ENCODE measurements at places on chromosomes 7 and 10.

GRCh38 chr10:109245821-109246220, 677.5 kb downstream of the XPNPEP1 start:
- DNase-seq, result no peak

DNA sequence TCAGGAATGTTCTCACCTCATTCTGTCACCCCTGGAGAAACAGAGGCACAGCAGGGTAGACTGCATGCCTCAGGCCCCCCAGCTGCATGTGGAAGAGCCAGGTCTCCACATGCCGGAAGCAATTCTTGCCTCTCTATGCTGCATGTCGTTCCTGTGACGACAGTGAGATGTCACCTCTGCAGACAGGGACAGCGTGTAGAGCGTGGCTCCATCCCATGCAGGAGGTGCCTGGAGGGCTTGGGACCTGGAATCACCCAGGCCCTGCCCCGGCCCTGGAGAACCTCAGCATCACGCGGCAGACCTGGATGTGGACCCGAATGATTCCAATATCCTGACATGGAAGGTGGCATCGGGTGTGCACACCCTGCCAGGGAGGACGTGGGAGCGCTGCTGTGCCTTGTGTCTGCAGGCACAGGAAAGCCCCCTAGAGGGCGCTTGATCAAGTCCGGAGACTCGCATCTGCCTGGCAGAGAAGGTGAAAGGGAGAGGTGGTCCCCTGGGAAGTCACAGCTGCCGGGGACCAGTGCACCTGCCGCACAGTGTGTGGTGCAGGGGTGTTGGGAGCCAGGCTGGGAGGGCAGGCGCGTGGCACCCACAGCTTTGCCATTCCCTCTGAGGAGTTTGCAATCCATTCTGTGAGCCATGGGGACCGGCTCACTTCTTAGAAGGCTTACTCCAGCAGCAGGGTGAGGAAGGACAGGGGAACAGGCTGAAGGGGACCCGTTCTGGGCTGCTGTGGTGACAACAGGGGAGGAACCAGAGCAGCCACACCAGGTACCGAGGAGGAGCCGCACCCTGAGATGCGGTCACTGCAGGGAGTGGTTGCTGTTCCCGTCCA, 45.3 kb upstream of the EN2 start:
- DNase-seq, result peak; percentile 28

DNA sequence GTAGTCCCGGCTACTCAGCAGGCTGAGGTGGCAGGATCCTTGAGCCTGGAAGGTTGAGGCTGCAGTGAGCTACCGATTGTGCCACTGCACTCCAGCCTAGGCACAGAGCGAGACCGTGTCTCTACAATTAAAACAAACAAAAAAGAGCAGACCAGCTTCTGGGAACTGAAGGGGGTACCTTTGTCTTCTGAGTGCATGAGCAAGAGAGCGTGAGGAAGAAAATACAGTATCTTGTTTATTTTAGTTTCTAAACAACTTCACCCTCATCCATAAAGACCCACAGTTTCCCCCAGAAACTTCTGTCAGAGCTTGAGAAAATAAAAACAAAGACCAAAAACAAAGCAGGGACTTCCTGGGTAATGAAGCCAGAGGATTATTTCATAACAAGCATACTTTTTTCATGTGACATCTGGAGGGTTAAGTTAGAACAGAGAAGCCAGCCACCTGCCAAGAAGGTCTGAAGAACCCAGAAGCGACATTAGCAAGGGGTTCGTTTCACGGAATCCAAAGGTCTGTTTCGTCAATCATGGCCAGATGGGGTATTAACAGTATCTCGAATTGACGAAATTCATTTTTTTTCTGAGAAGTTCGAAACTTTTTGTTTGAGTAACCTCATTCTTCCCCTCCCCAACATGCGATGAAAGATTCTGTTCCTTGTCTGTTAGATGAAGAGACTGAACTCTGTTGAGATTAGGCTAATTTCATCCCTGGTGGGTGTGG, 10.2 kb upstream of the IL2RA start:
- no peak for DNase-seq

DNA sequence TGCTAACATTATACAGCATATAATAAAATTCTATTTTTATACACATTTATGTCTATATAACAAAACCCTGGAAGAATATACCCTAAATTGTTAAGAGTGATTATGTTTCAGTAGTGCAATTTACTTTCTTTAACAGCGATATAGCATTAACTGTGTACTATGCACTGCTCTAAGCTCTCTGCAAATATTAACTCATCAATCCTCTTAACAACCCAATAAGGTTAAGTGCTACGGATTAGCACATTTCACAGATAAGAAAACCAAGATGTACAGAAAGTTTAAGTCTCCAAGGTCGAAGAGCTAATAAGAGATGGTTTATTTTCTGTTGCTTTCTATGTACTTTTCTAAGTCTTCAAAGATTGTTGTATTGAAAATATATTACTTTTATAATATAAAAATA, 95.8 kb downstream of the SEMA3C start:
- no peak for DNase-seq

- DNase-seq, result no peak
These were observed 104.1 kb upstream of the RHEB start for GRCh38 chr7:151623766-151624165.

GRCh38 chr7:36266683-36267082, 113.6 kb downstream of the EEPD1 start:
- no peak for DNase-seq

GRCh38 chr10:64528294-64529002, 1007.2 kb downstream of the REEP3 start:
- no peak for DNase-seq

- no peak for DNase-seq
These were observed 17.8 kb downstream of the YKT6 start for GRCh38 chr7:44218418-44219201.

- DNase-seq, result peak; percentile 92
These were observed 68.5 kb downstream of the MAP3K8 start for GRCh38 chr10:30502266-30503060.

DNA sequence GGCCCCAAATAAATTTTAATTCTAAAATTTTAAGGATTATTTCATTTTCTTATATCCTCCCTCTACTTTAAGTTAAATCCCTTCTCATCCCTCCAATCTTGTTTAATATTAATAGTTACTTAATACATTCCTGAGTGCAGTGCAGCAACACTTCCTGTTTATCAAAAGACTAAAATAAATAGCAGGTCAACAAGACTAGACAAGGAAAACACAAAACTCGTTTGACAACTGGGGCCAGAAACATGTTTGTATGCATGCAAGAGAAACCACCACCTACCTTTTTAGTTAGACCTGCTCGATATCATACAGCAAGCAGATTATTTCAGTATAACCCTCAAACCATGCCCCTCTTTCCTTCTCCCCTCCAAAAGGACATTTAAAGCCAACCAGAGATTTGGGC, 95.8 kb downstream of the PARD3 start:
- no peak for DNase-seq

- no peak for DNase-seq
These were observed 190.1 kb upstream of the AGR3 start for GRCh38 chr7:17071866-17072265.

- no peak for DNase-seq
These were observed 74.9 kb downstream of the CTBP2 start for GRCh38 chr10:125085258-125086054.

DNA sequence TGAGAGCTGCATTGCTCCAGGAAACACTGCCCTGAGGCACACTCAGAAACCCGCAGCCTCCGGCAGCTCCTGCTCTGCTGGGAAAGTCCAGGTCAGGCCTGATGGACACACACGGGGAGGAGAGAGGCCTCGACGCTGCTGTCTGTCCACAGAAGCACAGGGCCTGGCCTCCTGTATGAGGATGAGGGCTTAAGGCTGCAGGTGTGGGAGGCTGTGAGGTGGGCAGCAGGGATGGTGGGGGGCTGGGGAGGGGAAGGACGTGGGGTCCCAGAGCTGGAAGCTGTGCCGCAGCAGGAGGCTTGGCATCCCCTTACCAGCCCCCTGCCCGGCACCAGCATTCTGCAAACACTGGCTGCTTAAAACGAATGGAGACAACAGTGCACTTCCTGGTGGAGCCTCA, 186.2 kb downstream of the DNAJB6 start:
- no peak for DNase-seq

GRCh38 chr7:126378642-126379041, 874.1 kb downstream of the GRM8 start:
- no peak for DNase-seq

GRCh38 chr10:22651276-22651980, 63.0 kb downstream of the PIP4K2A start:
- DNase-seq, result no peak

DNA sequence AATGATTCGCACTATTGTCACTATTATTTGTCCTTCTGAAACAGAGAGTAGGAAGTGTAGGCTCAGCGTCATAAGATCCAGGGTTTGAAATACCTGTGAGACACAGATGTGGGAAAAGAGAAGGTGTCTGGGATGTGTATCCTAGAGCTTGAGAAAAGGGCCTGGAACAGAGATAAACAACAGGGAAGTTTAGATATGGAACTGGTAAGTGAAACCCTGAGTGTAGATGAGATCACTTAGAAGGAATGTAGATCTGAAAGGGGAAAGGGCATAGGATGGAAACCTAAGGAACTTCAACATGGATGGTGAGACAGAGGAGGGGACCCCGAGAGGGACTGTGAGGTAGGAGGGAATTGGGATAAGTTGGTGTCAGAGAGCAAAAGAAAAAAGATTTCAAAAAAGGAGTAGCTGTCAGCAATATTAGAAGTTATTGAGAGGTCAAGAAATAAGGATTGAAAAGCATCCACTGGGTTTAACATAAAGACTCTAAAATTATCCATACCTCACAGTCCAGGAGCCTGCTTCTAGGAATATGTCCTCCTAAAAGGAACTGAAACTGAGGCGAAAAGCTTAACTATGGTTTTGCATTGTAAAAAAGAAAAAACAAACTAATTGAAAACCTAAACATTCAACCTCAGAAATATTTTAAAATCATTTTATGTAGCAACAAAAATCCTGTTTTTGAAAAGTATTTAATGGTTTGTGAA, 119.2 kb upstream of the NPVF start:
- no peak for DNase-seq

Measured in AML-193 (cell line).